ENCODE measurements at places on chromosomes 6 and 20. TPM values are rescaled to one million over a fixed set of nuclear protein-coding genes. Genes with fewer than 3 reads are reported as not detected.

Gene GJA1
- total RNA-seq, result 2.8 TPM

Gene PCK1
- 532 TPM for total RNA-seq

Gene CCN6
- total RNA-seq, result not detected

Gene EGFL8
- 1.8 TPM for total RNA-seq

Gene BFSP1
- 0.28 TPM for total RNA-seq

Gene ZNF322
- 6.9 TPM for total RNA-seq

Gene GLP1R
- not detected for total RNA-seq

Gene CTCFL
- total RNA-seq, result 0.08 TPM

Gene POLR1C
- 18.2 TPM for total RNA-seq

- DNase-seq, result peak; percentile 64
Measured at GRCh38 chr6:3356056-3356823, 97.5 kb downstream of the PSMG4 start.

- no peak for DNase-seq
Measured at GRCh38 chr6:3594201-3594600, 137.4 kb upstream of the SLC22A23 start.

- DNase-seq, result no peak
Measured at GRCh38 chr6:53986165-53986720, 125.0 kb upstream of the MLIP start.

- DNase-seq, result no peak
Measured at GRCh38 chr6:147716434-147716833, 207.9 kb downstream of the SAMD5 start.

GRCh38 chr20:19812056-19812455, 54.0 kb downstream of the RIN2 start:
- DNase-seq, result no peak

GRCh38 chr6:105170059-105170458, 9.8 kb downstream of the POPDC3 start:
- DNase-seq, result no peak

DNA sequence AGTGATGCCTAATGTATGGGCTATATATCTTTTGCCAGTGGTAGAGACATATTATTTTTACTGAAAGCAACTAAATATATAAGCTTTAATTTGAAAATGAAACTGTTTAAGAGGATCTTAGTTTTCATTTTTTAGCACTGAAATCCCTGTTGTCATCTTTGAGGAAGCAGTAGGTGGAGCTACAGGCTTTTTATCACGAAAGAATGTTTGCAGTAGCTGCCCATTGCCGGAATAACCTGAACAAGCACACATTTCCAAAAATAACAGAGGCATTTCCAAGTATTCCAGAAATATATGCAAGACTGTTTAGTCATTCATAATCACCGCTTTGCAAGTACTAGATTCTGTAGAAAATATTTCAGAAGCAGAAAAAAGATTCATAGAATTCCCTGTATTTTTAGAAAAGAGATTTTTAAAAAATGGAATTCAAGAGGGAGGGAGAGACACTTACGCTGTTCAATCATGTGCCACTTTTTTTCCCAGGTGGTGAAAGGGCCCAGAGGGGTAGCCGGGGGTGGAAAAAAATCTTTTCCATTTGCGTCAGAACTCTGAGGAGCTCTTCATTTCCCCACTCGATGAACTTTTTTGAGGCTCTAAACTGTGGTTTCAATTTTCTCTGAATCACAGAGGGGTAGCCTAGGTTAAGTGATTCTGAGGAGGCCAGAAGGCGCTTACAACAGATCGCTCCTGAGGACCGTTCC, 142.5 kb upstream of the FERMT1 start:
- DNase-seq, result no peak

GRCh38 chr6:138550346-138550767, 51.1 kb upstream of the NHSL1 start:
- DNase-seq, result no peak

DNA sequence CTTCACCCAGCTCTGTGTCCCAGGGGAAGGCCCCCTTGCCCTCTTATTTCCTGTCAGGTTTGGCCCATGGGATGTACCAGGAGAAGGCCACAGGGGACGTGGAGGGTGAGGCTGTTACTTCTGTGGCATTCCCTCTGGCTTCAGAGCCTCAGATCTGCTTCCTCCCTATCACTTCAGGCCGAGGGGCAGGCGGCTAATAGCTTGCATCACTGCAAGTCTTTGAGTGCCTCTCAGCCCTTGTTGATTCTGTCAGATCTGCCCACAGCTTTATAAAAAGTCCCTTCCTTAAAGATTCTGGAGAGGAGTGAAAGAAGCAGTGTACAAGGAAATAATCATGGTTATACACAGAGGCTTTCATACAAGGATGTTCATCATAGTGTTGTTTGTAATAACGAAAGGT, 86.9 kb downstream of the LRFN2 start:
- no peak for DNase-seq

- DNase-seq, result no peak
Measured at GRCh38 chr6:85388531-85388930, 61.4 kb upstream of the NT5E start.

DNA sequence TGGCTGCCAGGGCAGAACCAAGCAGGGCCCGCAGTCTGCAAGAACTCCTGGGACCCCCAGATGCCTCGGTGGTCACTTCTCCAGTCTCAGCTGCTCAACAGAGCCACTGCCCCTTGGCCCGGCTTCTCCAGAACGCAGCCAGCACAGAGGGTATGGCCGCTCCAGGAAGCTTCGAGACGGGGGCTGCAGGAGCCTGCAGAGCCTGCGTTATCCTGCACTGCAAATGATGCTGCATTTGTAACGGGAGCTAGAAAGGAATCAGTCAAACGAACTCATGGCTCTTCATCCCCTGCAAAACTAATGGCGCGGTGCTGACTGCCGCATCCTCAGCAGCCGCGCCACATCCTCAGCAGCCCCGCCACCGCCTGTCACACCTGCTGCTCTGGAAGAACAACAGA, 254.9 kb downstream of the TAF4 start:
- no peak for DNase-seq

DNA sequence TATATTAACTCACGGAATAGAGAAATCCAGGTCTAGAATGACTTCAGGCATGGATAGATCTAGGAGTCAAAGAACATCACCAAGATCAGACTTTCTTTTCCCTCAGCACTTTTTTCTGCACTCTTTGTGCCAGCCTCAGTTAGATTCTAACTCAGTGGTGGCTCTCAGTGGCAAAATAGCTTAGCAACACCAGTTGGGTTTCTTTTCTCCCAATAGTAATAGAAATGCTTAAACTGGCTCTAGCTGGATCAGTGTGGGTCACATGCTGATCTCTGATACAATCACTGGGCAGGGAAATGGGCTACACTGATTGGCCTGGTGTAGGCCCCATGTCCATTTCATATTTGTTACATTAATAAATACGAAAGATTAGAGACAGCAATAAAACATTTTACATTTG, 44.2 kb upstream of the ARFGEF2 start:
- no peak for DNase-seq

DNA sequence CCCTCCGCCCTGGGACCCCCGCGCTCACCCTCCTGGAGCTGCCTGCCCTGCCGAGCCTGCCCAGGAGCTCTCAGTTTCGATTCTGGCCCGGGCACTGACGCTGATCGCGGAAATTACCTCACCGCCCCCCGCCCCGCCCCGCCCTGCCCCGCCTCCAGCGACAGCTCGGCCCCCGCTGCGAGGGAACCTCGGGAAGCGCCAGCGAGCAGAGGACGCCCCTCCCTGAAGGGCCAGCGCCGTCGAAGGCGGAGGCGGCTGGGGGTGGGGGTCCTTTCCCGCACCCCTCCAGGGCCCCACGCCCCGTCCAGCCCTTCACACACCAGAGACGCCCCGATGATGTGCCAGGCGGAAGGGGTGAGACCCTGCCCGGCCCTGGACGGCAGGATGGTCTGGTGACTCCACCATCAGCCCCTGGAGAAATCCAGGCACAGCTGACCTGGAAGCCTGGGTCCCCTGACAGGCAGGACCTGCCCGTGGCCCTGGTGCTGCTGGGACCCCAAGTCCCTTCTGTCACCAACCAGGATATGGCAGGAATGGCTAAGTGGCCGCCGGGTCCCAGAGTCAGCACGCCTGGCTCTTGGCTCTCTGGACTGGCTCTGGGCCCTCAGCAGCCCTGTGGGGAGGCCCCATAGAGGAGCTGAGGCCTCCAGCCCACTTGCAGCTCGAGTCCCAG, at the start of gene HELZ2:
TSS of gene HELZ2 (minus strand) at position 84 of the 673 bp plus-strand sequence. CDS start 1,854 bp downstream, outside the sequence.
- peak; percentile 78 for DNase-seq

DNA sequence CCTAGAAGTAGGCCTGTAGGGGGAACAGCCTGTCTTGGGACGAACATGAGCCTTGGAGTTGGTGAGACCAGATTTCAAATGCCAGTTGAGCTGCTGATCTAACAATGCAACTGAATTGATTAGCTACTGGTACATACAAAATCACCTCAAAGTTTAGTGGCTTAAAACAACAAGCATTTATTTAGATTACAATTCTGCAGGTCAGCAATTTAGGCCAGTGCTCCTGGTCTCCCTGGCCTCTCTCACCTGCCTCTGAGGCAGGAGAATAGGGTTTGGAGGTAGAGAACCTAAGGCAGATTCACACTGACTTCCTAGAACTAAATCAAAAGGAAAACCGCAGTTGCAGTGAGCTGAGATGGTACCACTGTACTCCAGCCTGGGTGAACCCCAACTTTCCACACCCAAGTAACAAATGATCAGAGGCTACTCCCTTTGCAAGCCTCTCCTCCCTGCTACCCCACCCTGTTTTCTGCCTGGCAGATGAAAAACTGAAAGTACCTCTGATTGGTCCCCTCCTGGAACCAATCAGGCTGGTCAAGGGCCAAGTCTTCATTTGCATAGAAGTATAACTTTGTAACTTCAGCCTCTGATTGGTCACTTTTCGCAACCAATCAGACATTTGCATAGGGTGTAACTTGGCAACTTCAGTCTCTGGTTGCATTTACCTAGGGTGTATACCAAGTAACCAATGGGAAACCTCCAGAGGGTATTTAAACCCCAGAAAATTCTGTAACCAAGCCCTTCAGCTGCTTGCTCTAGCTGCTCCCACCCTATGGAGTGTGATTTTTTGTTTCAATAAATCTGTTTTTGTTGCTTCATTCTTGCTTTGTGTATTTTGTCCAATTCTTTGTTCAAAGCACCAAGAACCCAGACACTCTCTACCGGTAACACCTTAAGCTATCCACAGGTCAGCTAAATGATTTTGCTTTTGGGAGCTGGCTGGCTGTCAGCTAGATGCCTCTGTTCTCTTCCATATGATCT, 8.1 kb upstream of the UBR2 start:
- no peak for DNase-seq

DNA sequence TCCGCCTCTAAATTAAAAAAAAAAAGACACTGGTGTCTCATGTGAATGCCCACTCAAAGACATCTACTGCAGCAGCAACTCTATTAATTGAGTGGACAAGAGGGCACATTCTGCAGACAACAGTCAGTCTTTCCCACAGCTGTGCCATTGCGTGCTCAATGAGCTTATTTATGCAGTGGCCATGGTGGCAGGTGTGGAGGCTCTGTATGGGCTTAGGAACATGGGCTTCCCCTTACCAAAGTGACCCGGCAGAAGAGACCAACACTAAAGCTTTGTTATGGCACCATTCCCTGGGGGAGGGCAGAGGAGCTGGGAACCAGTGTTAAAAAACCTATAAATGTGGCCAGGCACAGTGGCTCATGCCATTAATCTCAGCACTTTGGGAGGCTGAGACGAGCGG, 4.2 kb upstream of the VAPB start:
- DNase-seq, result no peak

GRCh38 chr20:47727170-47727880, 58.0 kb downstream of the SULF2 start:
- DNase-seq, result no peak

- DNase-seq, result no peak
Measured at GRCh38 chr20:18287546-18287914, 797 bp upstream of the ZNF133 start.

DNA sequence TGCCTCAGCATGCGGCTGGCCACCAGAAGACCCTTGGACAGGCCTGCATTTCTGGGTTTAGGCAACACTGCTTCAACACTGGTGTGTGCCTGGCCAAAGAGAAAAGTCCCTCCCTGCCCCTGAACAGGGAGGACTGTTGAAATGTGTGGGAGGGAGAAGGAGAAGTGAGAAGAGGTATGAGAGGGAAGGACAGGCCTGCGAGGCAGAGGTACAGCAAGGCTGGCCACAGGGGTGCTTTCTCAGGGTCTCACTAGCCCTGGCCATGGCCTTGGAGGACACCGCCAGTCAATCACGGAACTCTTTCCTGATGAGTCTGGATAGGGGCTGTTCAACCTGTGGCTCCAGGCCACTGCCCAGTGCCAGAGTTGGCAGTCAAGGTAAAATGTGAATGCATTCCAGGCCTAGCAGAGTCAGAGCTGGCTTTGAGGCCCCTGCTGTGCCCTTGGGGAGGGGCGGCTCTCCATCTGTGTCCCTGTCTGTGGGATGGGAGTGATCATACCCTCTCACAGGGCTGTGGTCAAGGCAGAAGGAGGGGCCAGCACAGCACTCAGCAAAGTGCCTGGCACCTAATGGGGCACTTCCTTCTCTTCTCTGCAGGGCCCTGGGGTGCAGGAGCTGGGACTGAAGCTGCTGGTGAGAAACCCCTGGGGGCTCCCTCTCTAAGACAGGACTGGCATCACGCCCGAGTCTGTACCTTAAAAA, 43.2 kb upstream of the CDH22 start:
- no peak for DNase-seq

DNA sequence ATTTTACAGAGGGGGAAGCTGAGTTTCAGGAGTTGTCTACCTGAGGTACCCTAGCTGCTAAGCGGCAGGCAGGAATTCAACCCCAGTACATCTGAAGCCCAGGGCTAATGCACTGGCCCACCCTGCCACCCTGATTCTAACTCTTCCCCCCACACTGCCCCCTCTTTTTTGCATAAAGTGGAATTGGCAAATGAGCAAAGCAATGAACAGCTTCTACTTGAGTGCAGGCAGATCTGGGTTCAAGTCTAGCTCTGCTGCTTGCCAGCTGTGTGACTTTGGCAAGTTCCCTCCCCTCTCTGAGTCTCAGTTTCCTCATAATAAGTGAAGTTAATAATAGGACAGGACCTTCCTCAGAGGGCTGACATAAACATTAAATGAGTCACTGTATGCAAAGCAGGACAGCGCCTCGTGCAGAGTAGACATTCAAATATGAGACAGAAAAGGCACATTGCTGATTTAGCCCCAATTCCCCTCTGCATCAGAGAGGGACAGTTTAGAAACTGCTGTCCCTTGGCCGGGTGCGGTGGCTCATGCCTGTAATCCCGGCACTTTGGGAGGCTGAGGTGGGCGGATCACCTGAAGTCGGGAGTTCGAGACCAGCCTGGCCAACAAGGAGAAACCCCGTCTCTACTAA, 4.7 kb downstream of the ADA start:
- DNase-seq, result no peak

- no peak for DNase-seq
Measured at GRCh38 chr6:163922562-163922961, 508.0 kb downstream of the QKI start.
